ENCODE measurements at places on chromosomes 13 and 19.

DNA sequence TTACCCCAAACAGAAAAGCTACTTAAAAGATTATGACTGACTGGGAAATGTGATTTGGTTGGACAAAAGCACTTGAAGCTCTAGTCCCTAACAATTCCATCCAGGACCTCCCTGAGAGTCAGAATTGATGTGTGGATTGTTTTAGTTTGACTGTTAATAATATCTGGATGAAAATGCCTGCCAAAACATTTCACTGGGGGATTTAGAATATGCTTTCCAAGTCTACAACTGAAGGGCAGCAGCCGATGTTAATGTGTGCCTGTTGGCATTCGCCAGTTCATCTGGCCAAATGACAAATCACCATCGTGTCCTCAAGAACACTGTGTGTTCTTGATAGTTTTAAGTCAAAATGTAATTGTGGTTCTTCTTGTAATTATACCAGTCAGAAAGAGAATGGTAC is 76.0 kb upstream of the TSC22D1 start:
- no peak for DNase-seq

DNA sequence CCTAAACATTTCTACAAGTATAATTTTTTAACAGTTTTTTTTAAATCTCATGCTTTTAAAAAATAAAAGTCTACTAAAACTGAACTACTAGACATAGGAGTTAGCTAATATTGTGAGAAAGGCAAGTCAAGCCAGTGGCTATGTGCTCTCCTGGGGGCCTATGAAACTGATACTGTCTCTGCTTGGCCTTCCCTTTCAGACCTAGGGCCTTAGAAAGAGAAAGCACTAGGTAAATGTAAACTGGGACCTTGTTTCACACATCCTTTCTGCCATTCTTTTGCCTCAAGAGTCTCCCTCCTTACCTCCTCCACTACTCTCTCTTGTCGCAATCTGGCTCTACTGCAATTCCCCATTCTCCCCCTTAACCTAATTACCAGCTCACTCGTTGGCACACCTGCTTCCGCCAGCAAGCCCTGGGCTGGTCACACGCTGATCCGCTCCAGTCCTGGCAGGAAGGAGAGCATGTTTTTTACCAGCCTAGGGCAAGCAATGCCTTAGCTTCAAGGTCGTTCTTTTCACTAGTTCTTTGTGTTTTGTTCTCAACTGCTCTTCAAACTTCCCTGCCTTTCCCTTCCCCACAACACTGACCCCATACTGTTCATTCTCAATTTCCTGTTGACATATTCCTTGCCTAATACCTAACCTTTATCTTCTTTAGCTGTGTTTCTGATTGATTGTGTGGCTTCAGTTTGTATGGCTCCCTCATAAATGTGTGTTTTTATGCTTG is 23.1 kb downstream of the TBC1D4 start:
- no peak for DNase-seq

- DNase-seq = no peak
These were observed 11.2 kb upstream of the SELENOW start for GRCh38 chr19:47767349-47767748.

- DNase-seq = no peak
These were observed 76.2 kb upstream of the TNFSF11 start for GRCh38 chr13:42497798-42498197.

DNA sequence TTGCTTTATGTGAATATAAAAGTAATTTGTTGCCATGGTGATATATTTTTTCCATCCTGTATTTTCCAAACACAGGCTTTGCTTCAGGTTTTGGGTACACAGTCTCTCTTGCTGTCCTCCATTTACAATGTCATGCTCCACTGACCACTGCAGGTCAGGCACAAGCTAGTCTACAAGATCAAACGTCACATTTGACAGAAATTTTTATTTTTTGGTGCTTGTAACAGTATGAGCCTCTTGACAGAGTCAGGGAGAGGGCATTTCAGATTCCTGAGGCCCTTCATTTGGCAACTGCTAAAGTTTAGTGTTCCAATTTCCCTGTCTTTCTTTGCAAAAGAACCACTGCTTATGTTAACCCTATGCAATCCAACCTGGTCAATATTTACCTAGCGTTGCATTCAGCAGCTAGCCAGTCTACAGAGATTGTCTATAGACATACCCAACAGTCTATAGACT is 175.0 kb downstream of the RFC3 start:
- DNase-seq = no peak

GRCh38 chr19:4066682-4067395 is at the start of gene ZBTB7A:
Gene ZBTB7A (minus strand): TSS chr19:4066899. CDS start chr19:4055232, 11,667 bp downstream.
- DNase-seq = peak; percentile 82

DNA sequence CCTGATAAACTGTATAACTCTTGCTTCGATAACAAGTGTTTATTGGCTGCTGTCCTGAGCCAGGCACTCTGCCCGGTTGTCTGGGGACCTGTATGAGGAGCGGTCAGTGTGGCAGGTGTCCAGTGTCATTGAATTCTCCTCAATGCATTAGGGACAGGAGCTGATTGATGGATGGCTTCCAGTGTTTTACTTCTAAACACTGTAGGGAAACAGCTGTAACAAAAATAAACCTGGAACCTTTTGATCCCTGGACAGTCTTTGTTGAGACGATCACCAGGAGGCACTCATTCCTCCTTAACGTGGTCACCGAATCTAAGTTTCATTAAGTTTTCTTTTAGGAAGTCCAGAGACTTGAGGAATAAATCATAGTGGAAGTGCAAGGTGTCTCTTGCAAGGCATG is 17.9 kb downstream of the UBAC2 start:
- no peak for DNase-seq

GRCh38 chr19:47111006-47111621 is 2.5 kb downstream of the ZC3H4 start:
- DNase-seq = peak; percentile 49

DNA sequence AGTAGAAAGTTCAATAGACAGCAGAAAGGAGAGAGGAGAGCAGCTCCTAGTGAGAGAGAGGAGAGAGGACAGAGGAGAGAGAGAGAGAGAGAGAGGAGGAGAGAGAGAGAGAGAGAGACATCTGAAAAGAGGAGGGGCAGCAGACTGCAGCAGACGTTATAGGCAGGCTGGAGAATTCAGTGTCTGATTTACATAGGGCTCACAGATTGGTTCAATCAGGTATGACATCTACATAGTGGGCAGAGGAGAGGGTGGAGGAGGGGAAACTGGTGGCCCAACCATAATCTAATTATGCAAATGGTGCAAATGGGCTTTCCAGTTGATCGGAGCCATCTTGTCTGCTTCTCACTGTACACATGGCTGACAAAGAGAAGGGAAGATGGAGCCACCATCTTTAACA is 221.3 kb upstream of the TRPC4 start:
- DNase-seq = no peak

DNA sequence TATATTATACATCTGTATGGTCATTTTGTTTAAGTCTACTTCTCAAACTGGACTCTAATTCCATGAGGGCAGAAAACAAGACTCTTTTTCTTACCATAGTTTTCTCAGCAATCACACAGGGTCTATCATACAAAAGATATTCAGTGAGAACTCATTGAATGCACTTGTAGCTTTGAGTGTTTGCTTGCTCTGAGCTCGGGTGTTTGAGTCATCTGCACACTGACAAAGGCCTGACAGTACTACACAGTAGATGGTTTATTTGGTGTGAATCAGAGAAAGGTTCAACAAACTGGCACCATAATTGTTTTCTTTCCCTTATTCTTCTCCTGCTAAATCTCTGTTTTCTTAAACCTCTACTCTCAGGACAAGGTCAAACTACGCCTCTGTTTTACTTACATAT is 586.4 kb downstream of the LMO7 start:
- DNase-seq = no peak

DNA sequence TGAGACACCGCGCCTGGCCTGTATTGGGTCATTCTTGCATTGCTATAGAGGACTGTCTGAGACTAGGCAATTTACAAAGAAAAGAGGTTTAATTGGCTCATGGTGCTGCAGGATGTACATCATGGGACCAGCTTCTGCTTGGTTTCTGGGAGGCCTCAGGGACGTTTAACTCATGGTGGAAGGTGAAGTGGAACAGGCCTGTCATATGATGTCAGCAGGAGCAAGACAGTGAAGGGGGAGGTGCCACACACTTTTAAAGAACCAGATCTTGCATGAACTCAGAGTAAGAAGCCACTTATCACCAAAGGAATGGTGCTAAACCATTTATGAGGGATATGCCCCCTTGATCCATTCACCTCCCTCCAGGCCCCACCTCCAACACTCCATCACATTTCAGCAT is 18.7 kb downstream of the CARD8 start:
- no peak for DNase-seq

- DNase-seq = no peak
These were observed 96.4 kb downstream of the KLF12 start for GRCh38 chr13:74037762-74038161.

GRCh38 chr13:54194233-54195024 is 1165.8 kb downstream of the OLFM4 start:
- no peak for DNase-seq

- DNase-seq = no peak
These were observed 15.0 kb downstream of the LRRC4B start for GRCh38 chr19:50553134-50553703.

GRCh38 chr13:66665991-66666390 is 564.1 kb downstream of the PCDH9 start:
- DNase-seq = no peak

DNA sequence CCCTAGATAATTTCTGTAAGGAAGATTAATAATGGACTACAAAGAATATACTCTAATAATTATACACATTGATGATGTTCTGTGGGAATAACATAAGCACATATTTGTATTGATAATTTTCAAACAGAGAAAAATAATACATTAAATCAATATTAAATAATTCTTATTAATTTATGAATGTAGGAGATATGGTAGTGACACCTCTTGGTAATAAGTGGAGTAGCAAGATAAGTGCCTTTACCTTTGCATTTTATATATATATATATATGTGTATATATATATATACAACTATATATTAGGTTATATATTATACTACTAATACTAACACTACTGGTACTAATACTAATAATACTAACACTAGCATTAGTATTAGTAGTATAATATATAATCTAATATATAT is 905.8 kb downstream of the SLITRK1 start:
- no peak for DNase-seq

DNA sequence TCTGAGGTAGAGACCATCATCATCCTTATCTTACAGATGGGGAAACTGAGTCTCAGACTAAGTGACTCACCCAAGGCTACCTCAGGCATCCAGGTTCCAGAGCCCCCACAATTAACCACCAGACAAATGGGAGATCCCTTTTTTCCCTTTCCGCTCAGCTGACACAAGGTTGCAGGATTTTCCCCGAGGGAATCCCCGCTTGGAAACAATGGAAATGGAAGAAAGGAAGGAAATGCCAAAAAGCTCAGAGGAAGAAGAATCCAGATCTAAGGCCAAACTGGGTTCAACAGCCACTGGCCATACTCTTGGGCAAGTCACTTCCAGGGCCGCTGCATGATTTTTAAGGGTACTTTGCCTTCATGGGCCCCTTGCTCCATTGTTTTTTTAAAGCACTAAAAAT is 1.6 kb downstream of the ZNF71 start:
- DNase-seq = no peak

- DNase-seq = no peak
These were observed 3.6 kb upstream of the GNG8 start for GRCh38 chr19:46639358-46640182.

DNA sequence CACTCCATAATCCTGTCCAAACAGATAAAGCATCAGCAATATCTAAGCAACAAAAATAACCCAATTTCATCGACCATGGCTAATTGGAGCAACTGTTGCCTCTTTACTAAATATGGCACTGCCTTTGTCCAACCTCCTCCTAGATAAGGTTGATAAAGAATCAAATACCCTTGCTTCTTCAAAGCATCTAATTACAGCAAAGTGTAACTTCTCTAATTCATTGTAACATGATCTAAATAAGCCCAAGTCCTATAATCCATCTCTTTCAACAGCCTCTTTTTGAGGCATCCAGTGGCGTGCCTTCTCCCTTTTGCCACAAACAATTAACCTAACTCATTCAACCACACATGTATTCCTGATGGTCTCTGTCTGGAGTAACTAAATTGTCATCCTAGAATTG is 81.7 kb upstream of the KLHL1 start:
- DNase-seq = no peak

- DNase-seq = no peak
These were observed 125.9 kb upstream of the USP29 start for GRCh38 chr19:56993851-56994250.

- DNase-seq = no peak
These were observed 914.7 kb downstream of the SLITRK5 start for GRCh38 chr13:88585861-88586260.

DNA sequence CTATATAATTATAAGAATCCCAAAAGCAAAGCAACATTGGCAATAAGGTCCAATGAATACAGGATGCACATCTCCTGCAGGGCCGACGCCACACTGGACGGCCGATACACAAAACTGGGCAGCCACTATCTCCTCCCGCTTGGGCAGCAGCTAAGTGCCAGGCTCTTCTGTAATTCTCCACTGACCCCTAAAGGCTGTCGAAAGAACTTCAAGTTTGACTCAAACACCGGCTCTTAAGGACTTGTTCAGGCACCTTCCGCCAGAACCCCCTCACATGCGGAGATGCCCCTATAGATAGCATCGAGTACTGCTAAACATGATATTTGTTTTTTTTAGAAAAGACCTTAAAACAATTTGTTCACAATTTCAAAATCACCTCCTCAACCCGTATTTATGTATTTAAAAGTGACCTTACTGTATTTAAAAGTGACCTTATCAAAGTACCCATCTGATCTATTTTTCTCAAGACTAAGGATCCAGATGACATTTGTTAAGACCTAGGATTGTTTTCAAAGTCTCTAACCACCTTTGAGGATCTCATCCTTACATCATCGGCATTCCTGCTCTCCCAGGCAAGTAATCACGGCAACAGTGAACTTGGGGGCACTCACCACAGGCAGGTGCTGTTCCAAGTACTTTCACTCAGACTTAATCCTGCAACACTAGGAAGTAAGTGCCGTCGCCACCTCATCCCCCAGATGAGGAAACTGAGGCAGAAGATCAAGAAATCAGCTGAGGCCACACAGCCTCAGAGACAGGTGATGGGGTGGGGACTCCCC is 77.8 kb downstream of the TUBGCP3 start:
- no peak for DNase-seq

- no peak for DNase-seq
These were observed 345.8 kb downstream of the TEX29 start for GRCh38 chr13:111666164-111666776.

DNA sequence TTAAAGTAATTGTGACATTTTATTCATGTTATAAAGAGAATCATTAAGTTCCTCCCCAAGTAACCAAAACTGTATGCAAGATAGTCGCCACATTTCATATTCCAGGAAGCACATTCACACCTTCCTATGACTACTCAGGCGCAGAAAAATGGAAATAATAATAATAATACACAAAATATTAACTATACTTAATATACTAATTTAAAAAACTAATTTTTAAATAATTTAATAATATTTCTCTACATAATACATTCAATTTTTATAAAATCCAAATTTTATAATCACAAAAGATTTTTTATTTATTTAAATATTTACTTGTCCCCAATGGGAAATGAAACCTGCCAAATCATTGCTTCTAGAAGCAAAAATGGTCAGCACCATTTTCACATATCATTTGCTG is 797.4 kb upstream of the GPC6 start:
- DNase-seq = no peak
